ENCODE measurements at places on chromosomes 12 and 14.

GRCh38 chr12:52139579-52140062 is 52.2 kb downstream of the KRT80 start:
- DNase-seq: no peak

DNA sequence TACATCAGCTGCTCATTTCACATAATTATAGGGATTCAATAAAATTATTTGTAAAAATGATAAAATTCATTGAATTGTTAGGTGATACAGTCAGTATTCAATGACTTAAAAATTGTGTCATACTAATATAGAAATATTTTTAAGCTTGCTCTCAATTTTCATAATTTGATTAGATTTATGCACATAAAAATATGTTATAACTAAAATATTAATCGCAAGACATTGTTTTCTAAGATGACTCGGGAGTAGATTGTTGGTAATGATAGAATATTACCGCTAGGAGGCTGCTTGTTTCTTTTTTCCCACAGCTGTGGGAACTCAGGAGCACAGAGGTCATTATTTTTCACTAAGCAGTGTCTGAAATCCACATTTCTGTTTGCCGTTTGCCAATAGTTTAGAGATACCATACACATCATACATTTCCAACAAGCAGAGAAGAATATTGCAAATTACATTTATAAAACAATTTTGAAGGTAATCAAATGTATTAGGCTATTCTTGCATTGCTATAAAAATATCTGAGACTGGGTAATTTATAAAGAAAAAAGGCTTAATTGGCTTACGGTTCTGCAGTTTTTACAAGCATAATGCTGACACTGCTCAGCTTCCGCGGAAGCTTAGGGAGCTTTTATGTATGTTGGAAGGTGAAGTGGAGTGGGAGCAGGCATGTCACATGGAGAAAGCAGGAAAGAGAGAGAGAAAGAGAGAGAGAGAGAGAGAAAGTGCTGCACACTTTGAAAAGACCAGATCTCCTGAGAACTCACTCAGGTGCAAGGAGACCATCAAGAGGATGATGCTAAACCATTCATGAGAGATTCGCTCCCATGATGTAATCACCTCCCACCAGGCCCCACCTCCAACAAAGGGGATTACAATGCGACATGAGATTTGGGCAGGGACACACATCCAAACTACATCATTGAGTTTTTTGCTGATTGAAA is 9.2 kb downstream of the CD69 start:
- DNase-seq: no peak

GRCh38 chr14:99946652-99947489 is 118.4 kb upstream of the EVL start:
- DNase-seq: peak; percentile 53

- no peak for DNase-seq
These were observed 57.8 kb upstream of the FUT8 start for GRCh38 chr14:65354715-65355114.

DNA sequence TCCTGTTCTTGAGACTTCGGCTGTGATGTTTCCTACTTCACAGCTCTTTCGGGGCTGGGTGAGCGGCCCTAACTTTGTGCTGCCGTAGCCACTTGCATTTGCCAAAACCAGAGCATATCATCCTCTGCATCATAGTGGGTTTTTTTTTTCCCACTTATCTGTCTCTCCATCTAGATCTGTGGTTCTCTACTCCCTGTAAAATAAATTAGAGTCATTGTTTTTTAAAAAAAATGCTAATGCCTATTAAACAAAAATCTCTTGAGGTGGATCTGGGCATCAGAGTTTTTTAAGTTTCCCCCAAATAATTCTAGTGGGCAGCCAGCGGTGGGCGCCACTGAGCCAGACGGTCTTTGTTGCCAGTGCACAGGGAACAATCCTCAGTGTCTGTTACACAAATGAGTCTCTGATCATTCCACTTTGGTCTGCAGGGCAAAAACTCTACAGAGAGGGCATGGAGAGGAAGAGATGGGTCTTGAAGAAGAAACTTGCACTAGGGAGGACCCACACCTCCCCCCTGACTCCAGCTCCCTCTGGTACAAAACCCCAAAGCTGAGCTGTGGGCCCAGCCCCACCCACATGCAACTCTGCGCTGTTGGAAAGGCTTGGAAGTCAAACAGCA is 62.4 kb upstream of the BCL2L14 start:
- no peak for DNase-seq

GRCh38 chr14:99737451-99737951 is 53.4 kb downstream of the CYP46A1 start:
- no peak for DNase-seq

GRCh38 chr14:65922142-65922541 is 509.6 kb downstream of the FUT8 start:
- no peak for DNase-seq

DNA sequence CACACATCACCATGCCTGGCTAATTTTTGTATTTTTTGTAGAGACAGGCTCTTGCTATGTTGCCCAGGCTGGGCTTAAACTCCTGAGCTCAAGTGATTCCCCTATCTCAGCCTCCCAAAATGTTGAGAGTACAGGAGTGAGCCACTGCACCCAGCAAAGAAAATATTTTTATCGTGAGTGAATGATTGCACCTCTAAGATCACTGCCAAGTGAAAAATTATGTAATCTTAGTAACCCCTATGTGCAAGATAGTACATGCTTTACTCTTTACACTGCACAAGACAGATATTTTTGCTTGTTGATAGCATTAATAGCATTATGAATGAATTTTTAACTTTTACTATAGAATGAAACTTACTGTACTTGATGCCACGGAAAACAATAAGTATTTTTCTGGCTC is 3.4 kb upstream of the MRPS35 start:
- DNase-seq: no peak

DNA sequence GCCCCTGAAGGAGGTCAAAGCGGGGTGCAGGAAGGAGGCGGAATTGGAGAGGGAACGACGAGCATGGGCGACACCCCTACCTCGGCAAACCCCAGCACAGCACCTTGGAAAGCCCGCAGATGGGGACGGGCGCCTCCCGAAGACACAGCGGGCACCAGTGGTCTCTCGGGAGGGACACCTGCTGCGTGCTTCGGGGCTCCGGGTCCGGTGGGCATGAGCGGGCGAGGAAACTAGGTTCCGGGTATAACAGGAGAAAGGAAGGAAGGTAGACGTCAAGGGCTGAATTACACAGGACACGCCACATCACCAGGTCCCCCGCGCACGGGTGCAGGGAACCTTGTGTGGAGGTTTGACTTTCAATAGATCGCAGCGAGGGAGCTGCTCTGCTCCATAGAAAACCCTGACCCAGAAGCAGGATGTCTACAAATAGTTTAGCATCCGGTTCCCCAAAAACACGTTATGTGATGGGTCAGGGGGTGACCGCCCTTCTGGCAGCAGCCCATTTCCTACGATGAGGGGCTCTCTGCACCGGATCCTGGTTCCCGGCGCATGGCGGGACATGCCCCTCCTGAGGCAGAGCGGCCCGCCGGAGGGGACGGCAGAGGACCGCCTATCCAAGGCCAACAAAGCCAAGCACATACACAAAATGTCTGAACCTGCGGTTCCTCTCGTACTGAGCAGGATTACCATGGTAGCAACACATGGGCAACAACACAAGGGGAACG is 196.9 kb downstream of the ALG10 start:
- DNase-seq: no peak

- DNase-seq: no peak
These were observed 10.9 kb downstream of the LRTM2 start for GRCh38 chr12:1830981-1831963.

- DNase-seq: no peak
These were observed 11.1 kb downstream of the CCDC197 start for GRCh38 chr14:94008234-94008633.

DNA sequence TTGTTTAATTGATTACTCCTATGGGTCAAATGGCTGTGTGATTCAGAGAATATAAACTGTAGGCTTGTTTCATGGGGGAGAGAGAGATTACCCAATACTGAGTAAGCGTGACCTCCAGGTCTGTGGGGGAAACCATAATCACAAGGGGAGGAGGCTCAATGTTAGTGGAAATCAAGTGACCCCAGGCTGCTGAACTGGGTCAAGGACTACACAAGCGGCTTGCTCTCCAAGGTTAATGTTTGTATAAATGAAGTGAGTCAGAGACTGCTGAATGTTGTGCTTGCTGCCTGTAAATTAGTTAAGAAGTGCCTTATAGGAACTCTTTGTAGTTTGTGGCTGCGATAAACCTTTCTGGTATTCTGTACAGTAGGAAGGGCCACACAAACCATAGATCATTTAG is 479.7 kb downstream of the AACS start:
- no peak for DNase-seq

DNA sequence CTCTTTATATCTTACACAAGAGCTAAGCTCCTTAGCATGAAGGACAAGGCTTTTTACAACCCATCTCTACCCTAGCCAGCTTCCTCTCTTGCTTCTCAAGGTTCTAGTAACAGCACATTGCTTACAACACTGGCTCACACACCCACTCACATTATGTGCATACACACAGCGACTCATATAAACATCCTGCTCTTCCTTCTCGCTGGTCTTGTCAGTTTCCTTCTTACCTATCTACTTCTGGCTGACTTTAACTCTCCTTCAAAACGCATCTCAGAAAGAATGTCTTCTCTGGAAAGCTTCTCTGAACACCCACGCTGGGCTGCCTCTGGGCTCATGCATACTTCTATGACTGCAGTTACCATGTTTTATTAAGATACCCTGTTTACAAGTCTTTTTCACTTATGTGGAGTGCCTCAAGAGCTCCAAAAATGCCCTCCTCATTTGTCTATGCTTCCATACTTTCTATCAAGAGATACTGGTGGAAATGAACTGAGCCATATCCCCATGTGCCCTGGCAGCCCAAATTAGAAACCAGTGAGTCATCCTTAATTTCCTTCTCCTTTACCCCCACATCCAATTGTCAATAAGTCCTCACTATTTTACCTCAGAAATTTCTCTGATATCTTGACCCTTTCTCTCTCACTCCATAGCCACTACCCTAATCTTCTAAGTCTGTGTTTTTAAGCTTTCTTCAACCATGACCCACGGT is 126.9 kb upstream of the KRAS start:
- DNase-seq: no peak

GRCh38 chr12:39959031-39959430 is 146.8 kb downstream of the SLC2A13 start:
- DNase-seq: no peak

GRCh38 chr12:101001669-101002068 is 207.1 kb downstream of the ANO4 start:
- DNase-seq: no peak

- DNase-seq: no peak
These were observed 5.9 kb downstream of the CLSTN3 start for GRCh38 chr12:7136071-7136470.
